Right lung (tissue), 10 donors: ENCODE measurements at places on chromosomes 12 and 14.

GRCh38 chr12:47316609-47317049 lies 236.9 kb upstream of the AMIGO2 start:
- DNase-seq = peak; percentile 14

DNA sequence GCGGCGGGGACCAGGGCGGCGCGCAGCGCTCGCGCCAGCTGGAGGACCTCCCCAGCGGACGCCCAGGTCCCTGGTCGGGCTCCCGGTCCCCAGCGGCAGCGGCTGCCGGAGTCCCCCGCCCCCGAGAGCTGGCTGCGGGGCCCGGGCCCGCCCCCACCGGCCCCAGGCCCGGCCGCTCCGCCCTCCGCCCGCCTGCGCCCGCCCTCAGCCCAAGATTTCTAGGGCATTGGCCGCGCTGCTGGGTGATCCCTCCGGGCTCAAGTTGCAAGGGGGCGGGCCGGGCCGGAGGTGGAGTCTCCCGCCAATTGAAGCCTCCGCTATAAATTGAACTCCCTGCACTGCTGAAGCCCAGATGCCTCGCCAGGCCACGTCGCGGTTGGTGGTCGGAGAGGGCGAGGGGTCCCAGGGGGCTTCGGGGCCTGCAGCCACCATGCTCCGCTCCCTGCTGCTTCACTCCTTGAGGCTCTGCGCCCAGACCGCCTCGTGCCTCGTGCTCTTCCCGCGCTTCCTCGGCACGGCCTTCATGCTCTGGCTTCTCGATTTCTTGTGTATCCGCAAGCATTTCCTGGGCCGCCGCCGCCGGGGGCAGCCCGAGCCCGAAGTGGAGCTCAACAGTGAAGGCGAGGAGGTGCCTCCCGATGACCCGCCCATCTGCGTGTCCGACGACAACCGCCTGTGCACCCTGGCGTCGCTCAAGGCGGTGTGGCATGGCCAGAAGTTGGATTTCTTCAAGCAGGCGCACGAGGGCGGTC lies at the start of gene DIO3:
Gene DIO3, plus strand, starts transcription at position 351 of the 752 bp plus-strand sequence.
- DNase-seq = no peak

DNA sequence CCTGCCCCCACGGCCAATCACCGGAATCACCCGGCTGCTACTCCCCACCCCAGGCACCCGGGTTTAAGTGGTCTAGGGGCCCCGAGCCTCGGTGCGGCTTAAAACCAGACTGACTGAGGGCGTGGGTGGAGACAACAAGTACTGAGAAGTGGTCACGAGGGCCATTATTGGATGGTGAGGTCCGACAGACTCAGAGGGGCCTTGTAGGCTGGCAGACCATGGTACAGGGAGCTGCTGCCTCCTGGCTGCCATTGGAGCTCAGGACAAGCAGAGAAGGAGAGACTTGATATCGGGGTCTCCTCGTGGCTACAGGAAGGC lies 54.1 kb downstream of the FBRSL1 start:
- DNase-seq = peak; percentile 71

GRCh38 chr12:82097877-82098276 lies 260.3 kb downstream of the CCDC59 start:
- DNase-seq = no peak

DNA sequence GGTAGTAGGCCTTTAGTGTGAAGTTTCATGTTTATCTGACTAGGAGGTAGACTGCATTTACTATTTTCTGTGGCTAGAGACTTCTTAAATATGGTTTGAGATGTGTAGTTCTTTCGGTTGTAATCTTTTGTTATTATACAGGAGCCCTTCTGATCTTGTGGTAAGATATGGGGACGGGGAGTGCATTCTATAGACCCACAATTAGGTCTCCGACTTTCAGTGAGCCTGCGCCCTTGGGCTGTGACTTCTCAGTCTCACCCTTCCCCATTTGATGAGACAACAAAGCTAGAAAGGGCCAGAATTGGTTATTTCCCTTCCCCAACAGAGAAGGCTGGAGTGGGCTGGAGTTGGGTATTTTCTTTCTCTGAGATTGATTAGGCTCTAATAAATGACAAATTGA lies 130.0 kb downstream of the MSRB3 start:
- no peak for DNase-seq

- no peak for DNase-seq
Measured at GRCh38 chr12:111578276-111578970, 20.7 kb downstream of the ATXN2 start.

DNA sequence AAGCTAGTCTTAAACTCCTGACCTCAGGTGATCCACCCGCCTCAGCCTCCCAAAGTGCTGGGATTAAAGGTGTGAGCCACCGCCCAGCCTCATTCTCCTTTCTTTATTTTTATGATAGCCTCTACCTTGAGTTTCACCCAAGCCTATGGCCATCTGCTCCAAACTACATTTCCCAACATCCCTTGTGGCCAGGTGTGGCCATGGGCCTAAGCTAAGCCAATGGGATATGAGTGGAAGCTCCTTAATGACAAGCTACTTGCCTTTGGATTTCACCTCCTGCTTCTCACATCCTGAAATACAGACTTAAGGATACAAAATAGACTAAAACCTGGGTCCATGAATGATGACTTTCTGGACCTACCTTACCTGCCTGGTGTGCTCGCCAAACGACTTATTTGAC lies 46.2 kb downstream of the DPF3 start:
- DNase-seq = no peak

DNA sequence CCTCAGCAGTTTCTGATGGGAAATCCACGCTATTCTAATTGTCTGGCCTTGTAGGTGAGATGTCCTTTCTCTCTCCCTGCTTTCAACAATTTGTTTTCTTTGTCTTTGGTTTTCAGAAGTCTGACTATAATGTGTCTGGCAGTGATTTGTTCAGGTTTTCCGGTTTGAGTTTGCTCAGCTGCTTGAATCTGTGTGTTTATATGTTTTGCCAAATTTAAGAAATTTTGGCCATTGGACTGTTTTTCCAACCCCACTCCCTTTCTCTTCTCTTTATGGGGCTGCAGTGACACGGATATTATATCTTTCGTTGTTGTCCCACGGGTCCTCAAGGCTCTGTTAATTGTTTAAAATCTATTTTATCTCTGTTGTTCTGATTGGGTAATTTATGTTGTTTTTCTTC lies 105.0 kb downstream of the ADGRD1 start:
- DNase-seq = no peak

- no peak for DNase-seq
Measured at GRCh38 chr12:8922544-8922943, 8.2 kb downstream of the PHC1 start.

GRCh38 chr14:100816950-100817901 lies 8.7 kb upstream of the MEG3 start:
- DNase-seq = no peak

- no peak for DNase-seq
Measured at GRCh38 chr14:100826391-100827100, 628 bp downstream of the MEG3 start.

DNA sequence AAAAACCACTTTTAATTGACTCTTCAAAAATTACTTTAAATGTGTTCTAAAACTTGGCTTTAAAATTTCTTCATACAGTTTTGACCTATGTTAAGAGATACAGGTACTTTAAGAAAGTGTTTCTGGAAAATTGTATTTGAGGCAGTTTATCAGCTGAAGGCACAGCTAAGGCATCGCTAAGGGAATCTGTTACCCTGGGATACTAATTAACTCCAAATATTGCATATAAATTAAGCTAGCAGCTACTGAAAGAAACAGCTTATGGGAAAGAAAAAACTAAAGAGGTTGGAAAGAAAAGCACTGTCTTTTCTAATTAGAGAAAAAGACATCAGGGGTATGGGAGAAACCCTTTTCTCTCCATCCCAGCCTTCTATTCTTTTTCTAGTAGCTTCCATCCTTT lies 134.1 kb upstream of the SLC35F4 start:
- no peak for DNase-seq
